ENCODE measurements at places on chromosomes 1 and 21.

- DNase-seq: peak; percentile 63
Measured at GRCh38 chr1:62286786-62287224, 32.4 kb downstream of the KANK4 start.

GRCh38 chr1:218775501-218776021 lies 398.1 kb upstream of the LYPLAL1 start:
- no peak for DNase-seq

- DNase-seq: peak; percentile 65
Measured at GRCh38 chr1:156052862-156053767, 483 bp downstream of the UBQLN4 start.

DNA sequence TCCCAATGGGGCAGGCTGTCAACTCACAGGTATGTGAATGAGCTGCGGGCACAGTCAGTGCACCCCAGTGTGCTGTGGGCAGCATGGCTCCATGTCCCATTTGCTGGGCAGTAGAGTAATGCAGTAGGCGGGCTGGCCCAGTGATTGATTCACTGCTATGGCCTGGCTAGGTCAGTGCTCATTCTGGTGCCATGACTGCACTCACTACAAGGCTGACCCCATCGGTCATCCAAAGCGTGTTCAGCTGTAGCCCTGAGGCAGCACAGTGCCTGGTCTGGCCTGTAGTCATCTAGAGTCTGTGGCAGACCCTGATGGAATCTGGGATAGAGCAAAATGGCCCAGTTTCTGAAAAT lies 7.4 kb downstream of the HYI start:
- DNase-seq: no peak

- DNase-seq: no peak
Measured at GRCh38 chr1:12088607-12089006, 25.5 kb downstream of the TNFRSF8 start.

Data from HepG2 (cell line).